ENCODE measurements at places on chromosomes 7 and 10.

DNA sequence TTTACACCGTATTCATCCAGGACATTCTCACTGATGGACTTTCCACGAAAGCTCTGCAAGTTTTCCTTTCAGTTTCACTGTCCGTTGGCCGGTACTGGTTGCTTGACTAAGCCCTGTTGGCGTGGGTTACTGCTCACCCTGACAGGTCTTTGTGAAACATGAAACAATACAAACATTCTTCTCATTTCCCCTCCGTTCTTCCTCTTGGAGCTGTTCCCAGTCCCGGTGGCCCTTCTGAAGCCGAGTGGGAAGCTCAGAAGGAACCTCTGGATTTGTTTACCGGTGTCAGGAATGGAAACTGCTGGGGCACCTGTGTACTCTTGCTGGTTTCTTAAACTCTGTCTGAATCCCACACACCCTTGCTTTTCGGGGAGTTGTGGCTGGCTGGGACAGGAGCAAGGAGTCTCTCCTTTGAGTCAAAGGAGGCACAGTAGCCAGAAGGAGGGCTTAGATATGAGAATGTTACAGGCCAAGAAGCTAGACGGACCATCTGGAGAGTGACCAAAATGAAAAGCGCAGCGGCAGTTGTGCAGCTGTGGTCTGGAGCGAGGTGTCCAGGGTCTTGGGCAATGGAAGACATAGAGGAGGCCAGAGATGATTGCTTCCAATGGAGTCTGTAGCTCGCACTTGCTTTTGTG lies 45.7 kb downstream of the LYZL2 start:
- no peak for DNase-seq

DNA sequence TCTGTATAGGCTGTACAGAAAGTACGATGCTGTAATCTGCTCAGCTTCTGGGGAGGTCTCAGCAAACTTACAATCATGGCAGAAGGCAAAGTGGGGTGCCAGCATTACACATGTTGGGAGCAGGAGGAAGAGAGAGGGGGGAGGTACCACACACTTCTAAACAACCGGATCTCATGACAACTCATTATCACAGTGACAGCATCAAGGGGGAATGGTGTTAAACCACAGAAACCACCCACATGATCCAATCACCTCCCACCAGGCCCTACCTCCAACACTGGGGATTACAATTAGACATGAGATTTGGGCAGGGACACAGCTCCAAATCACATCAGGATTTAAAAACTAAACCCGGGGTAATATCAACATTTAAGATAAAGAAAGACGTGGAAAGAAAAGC lies 468.8 kb upstream of the AUTS2 start:
- DNase-seq, result no peak

DNA sequence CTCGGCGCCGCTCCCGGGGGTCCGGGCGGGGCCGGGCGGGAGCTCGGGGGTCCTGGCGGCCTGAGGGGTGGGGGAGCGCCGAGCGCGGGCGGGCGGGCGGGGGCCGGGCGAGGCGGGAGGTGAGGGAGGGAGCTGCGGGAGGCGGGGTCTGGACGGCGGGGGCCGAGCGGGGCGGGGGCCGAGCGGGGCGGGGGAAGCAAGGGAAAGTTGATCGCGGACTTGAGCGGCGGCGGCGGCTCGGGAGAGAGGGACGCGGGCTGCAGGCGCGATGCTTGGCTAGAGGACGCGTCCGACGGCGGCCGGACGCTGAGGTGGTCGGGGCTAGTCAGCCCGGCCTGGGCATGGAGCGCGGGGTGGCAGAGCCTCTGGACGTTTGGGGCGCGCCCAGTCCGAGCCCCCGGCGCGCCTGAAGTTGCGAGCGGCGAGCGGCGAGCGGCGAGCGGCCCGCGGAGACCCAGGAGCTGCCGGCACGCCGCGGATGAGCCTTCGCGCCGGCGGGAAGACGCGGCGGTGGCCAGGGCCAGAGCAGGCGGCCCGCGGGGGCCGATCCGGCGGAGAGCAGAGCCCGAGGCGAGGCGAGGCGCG lies at the start of gene CDH23:
Gene CDH23 (plus strand): TSS at position 210 of the 585 bp plus-strand sequence. CDS start 42,912 bp downstream, outside the sequence.
- no peak for DNase-seq

DNA sequence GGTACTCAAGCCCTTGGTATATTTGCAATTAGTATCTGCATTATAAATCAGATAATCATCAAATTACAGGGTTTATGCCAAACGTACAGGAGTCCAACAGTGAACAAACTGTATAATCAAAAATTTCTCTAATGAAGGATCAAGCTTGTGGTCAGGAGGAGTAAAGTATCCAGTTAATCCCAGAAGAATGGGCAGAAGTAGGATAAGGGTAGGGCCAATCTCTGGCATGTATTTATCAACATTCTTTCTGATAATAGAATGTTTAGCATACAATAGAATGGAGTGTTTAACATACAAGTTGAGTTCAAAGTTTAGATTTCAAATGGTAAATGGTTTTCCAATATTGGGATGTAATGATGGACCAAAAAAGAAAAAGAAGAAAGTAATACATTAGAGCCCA lies 103.0 kb downstream of the CALD1 start:
- DNase-seq, result no peak

GRCh38 chr7:121181357-121181756 lies 147.4 kb upstream of the WNT16 start:
- no peak for DNase-seq

GRCh38 chr10:104333728-104334373 lies 4.4 kb downstream of the ITPRIP start:
- no peak for DNase-seq

GRCh38 chr10:13707156-13707881 lies 120.6 kb downstream of the PRPF18 start:
- no peak for DNase-seq

DNA sequence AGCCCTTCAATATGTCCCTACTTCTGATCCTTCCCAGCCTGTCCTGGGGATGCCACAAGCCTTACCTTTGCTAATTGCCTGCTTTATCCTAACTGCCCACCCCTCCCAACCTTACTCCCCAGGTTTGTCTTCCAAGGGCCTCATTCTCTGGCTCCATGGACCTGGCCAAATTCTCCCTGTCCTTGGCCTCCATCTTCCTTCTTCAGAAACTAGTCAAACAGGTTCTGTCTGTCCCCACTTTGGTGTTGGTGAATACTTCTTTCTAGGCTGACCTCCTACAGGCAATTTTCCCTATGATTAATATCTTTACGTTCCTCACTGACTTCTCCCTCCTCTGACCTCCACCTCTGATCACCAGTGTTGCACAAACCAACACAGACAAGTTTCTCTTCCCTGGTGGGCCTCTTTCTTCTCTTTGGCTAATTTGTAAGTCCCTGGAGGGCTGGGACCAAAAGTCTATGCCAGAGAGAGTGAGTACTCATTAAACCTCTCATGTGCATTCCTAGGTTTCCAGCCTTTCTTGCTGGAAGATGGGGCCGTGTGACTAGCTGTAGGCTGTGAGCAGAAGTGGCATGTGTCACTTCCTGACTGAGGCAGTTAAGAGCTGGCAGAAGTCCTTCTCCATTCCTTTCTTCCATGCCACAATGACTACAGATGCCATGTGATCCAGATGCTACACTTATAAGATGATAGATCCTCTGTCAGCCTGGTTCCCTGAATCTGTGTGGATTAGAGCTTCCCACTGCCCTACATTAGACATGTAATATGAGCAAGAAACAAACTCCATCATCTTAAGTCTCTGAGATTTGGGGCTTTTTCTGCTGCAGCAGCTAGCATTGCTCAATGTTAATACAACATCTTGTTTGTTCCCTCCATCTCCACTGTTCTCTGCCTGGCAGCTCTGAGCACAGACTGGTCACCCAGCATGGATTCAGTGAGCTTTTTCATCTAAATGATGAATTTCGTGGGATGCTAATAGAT lies 382.7 kb downstream of the RPS24 start:
- no peak for DNase-seq

Data from stimulated activated CD8-positive, alpha-beta memory T cell treated with anti-CD3 and anti-CD28 coated beads, Interleukin-2, amount 100 ng/mL, for 1 hour (primary cell).